ENCODE measurements at places on chromosomes 1 and 21.

- no peak for DNase-seq
Measured at GRCh38 chr21:42942244-42942643, 16.8 kb upstream of the ERVH48-1 start.

GRCh38 chr21:33401630-33401992, 1.6 kb upstream of the IFNGR2 start:
- no peak for DNase-seq

GRCh38 chr1:211829343-211830054, 1.1 kb downstream of the LPGAT1 start:
- DNase-seq, result no peak

- no peak for DNase-seq
Measured at GRCh38 chr1:192475329-192475728, 100.2 kb upstream of the RGS1 start.

DNA sequence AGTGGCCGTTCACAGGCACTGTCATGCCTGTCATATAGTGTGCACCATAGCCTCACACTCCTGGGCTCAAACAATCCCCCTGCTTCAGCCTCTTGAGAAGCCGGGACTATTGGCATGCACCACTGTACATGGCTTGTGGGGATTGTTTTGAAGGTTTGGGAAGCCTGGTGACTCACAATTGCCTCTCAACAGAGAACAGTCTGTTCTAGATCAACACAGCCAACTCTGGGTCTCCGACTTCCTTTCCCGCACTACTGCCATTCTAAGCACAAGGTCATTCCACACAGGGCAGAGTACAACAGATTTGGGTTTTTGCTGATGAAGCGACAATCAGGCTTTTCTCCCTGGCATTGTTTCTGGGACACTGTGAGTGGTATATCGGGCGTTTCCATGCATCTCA, 15.5 kb upstream of the AHCTF1 start:
- no peak for DNase-seq

- no peak for DNase-seq
Measured at GRCh38 chr1:204487256-204487615, 7.4 kb downstream of the PIK3C2B start.

DNA sequence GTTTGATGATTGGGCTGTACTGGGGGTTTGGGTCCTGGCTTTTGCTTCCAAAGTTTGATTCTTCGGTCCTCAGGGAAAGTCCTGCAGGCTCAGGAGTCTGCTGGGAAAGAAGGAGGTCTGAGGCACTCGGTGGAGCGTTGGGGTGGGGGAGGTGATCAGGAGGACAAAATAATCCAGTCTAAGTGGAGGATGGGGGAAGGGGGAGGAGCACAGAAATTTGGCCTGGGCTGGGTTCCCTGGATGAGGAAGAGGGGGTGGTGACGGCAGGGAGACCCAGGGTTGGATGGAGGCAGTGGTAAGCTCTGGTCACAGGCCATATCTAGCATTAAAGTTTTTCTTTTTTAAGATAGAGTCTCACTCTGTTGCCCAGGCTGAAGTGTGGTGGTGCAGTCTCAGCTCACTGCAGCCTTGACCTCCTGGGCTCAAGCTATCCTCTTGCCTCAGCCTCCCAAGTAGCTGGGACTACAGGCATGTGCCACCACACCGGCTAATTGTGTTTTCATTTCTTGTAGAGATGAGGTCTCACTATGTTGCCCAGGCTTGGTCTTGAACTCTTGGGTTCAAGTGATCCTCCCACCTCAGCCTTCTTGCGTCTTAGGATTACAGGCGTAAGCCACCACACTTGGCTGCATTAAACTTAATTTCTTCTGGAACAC, 6.8 kb downstream of the SH2D2A start:
- DNase-seq, result no peak

Measured in iPS DF 19.7 (cell line).